Thoracic aorta (tissue), 2 donors: ENCODE measurements at places on chromosomes 2 and 18.

- H3K27ac ChIP-seq, result no peak overlapping the region
- H3K27me3 ChIP-seq, result no peaks in the 10 kb centered on the region
- no peak for DNase-seq
- H3K36me3 ChIP-seq, result no peaks in the 10 kb centered on the region
These were observed 365.2 kb downstream of the FBXO15 start for GRCh38 chr18:73782405-73782804.

- DNase-seq, result no peak
- peaks cover 11% of the 10 kb centered on the region for H3K4me1 ChIP-seq
- no peaks in the 10 kb centered on the region for H3K27me3 ChIP-seq
- no peaks in the 10 kb centered on the region for H3K36me3 ChIP-seq
- H3K27ac ChIP-seq, result no peak within 1 kb of the TSS
- no peak within 1 kb of the TSS for H3K4me3 ChIP-seq
These were observed at the start of gene CAPN13 for GRCh38 chr2:30807249-30807648. CAPN13 (minus strand) TSS chr2:30807446; CDS start chr2:30787325, 20,121 bp downstream.

GRCh38 chr2:200488169-200488568 is 21.7 kb downstream of the KCTD18 start:
- no peak overlapping the region for H3K4me3 ChIP-seq
- peaks cover 21% of the 10 kb centered on the region for H3K36me3 ChIP-seq
- no peak overlapping the region for H3K27ac ChIP-seq
- no peaks in the 10 kb centered on the region for H3K4me1 ChIP-seq
- DNase-seq, result no peak

GRCh38 chr18:62827397-62827796 is 112.1 kb downstream of the PHLPP1 start:
- peaks cover 9% of the 10 kb centered on the region for H3K4me1 ChIP-seq
- no peaks in the 10 kb centered on the region for H3K36me3 ChIP-seq
- H3K4me3 ChIP-seq, result no peak overlapping the region
- H3K27me3 ChIP-seq, result no peaks in the 10 kb centered on the region

DNA sequence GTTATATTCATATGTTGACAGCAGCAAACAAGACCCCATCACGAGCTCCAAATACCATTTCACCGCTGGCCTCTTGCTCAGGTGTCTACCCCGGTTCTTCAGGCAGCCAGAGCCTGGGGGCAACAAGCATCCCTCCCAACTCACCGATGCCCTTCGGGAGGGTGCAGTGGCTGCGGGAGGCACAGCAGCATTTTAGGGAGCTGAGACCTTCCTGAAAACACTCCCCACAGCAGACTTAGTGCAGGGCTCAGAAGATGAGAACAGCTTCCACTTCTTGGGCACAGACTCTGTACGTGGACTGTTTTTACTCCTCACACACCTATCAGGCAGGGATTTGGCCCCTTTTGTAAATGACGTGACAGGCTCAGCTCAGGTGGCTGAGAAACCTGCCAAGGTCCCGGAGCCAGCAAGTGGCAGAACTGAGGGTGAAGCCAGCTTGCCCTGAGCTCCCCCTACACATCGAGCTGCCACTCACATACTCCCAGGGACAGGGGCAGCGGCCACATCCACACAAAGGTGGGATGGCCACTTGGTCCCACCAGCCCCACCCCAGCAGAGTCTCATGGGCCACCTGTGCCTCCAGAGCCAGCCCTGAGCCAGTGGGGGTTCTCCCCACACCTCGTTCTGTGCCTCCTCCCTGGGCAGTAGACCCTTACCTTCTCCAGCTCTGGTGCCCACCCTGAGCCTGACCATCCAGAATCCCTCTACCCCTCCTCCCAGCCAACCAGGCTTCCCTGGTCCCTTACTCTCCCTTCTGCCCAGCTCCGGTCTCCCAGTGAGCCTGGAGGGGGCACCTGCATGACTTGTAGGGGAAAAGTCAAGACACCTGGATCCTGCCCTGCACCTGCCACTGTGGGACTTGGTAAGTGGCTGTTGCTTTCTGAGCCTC is 28.5 kb downstream of the CYP27C1 start:
- H3K4me1 ChIP-seq, result peaks cover 21% of the 10 kb centered on the region
- no peak for DNase-seq
- no peak overlapping the region for H3K4me3 ChIP-seq
- H3K27ac ChIP-seq, result no peak overlapping the region

DNA sequence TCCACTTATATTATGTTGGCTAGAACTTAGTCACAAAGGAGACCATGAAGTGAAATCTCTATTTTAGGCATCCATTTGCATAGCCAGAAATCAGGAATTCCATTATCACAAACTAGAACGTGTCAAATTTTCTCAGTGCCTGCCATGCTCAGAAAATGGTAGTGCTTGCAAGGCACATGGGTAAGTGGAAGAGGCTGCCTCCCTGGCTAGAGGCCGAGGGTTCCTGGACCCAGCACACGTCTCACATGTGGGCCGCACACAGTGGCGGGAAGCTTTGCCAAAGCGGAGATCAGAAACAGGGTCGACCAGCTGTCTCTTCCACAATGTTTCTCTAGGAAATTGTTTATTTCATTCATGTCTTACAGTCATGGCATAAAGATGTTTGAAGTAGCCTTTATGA is 42.3 kb downstream of the TRAF3IP1 start:
- H3K4me1 ChIP-seq, result no peaks in the 10 kb centered on the region
- no peak for DNase-seq
- no peak overlapping the region for H3K4me3 ChIP-seq
- no peak overlapping the region for H3K27ac ChIP-seq

DNA sequence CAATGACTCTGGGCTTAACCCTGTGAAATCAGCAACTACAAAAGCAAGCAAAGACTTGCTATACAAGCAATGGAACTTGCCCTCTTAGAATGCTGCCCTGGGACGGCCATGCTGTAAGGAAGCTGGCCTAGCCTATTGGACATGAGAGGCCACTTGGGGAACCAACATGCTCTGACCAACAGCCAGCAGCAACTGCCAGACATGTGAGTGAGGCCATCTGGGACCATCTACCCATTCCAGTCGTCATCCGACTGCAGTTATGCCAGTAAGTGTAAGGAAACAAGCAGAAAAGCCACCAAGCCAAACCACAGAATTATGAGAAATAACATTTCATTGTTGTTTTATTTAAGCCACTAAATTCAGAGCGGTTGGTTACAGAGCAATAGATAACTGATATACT is 40.9 kb downstream of the CLASP1 start:
- H3K36me3 ChIP-seq, result peaks cover 6% of the 10 kb centered on the region
- DNase-seq, result no peak
- no peak overlapping the region for H3K27ac ChIP-seq
- H3K27me3 ChIP-seq, result no peaks in the 10 kb centered on the region
- H3K4me3 ChIP-seq, result no peak overlapping the region
- peaks cover 18% of the 10 kb centered on the region for H3K4me1 ChIP-seq

GRCh38 chr2:119282996-119283511 is 59.4 kb downstream of the STEAP3 start:
- H3K27me3 ChIP-seq, result no peaks in the 10 kb centered on the region
- DNase-seq, result no peak
- H3K4me1 ChIP-seq, result peaks cover 7% of the 10 kb centered on the region
- peak overlapping the region; percentile 30 for H3K27ac ChIP-seq
- H3K4me3 ChIP-seq, result no peak overlapping the region
- no peaks in the 10 kb centered on the region for H3K36me3 ChIP-seq

- H3K4me1 ChIP-seq, result no peaks in the 10 kb centered on the region
- H3K4me3 ChIP-seq, result no peak overlapping the region
- no peaks in the 10 kb centered on the region for H3K27me3 ChIP-seq
- no peak overlapping the region for H3K27ac ChIP-seq
- no peak for DNase-seq
These were observed 52.3 kb downstream of the RAB27B start for GRCh38 chr18:54880395-54881105.

DNA sequence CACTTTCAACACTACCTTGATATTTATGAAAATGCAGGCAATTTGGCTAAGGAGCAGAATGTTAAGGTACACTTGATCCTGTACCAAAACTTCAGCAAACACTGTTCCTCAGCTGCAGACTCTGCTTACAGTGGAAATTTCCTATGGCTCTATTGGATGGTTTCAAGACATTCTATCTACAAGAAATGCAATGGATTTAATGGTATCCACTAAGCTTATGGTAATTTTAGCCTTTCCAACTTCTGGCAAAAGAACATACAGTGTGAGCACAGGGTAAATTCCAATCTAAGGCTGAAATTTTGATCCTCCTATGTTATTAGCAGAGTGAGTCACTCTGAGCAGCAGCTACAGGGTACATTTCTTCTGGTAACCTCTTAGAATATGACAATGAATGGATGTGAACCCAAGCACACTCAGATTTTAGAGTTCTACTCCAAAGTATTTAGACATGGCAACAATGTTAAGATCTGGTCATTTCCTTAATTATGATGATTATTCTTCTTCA is 361.8 kb upstream of the PIK3C3 start:
- no peak for DNase-seq
- no peak overlapping the region for H3K4me3 ChIP-seq
- no peaks in the 10 kb centered on the region for H3K27me3 ChIP-seq
- H3K4me1 ChIP-seq, result no peaks in the 10 kb centered on the region

DNA sequence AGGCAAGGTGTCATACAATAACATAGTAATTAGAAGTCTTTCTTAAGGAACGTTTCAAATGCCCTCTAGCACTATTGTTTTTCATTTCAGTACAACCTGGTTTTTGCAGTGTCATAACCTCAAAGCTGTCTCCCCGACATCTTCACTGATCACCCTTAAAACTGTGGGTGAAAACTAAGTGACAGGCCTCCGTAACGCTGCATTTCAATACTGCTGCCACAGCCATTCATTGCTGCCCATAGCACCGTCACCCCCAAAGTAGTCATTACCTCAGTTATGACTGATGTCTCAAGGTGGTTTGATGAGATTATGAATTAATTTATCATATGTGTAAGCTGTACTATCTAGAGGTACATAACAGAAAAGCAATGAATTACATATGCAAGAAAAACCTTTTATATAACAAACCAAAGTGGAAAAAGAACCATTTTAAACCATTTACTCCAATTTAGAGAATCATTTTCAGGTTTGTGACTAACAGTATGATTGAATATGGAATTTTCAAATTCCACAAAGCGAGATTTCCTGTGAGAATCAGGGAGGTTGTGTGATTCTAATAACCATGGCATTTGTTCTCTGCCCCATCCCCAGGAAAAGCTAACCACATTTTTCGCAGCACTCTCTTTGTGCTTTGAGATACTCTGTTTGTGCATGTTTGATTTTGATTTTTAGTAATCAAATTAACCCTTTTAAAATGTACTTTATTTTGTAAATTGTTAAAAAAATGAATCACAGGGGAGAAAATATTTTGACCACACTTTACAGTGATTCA is 263.0 kb downstream of the PTGR3 start:
- H3K27ac ChIP-seq, result no peak overlapping the region
- H3K36me3 ChIP-seq, result no peaks in the 10 kb centered on the region
- H3K27me3 ChIP-seq, result no peaks in the 10 kb centered on the region
- DNase-seq, result no peak

DNA sequence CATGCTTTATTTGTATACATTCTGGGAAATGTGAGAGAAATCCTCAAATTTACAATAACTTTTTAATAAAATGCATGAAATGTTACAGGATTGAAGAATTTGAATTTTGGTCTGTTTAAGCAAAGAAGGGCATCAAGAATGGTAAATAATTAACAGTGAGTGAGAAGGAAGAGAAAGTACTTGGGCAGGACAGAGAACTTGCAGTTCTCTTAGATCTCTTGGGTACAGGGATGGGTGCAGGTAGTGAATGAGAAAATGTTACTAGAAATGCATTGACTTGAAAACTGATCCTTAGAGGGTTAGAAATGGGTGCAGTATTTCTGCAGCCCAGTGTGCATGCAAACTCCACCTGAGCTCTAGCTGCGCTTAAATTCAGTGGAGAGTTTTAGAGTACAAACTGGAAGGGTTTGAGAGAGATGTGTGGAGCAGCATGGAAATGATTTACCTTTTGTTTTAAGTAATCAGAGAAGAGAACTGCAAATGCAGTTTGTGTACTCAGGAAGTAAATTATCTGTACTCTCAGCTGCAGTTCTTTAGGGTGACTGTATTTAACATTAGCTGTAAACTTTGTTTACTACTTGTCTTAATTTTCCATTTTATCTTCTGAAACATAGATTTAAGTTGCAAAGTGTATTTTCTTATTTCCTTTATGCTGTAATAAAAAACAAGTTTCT is 51.0 kb upstream of the RAB27B start:
- no peak overlapping the region for H3K27ac ChIP-seq
- no peaks in the 10 kb centered on the region for H3K4me1 ChIP-seq
- DNase-seq, result no peak

- H3K4me3 ChIP-seq, result no peak overlapping the region
- no peaks in the 10 kb centered on the region for H3K27me3 ChIP-seq
- H3K4me1 ChIP-seq, result no peaks in the 10 kb centered on the region
These were observed 429.0 kb downstream of the SUCLG1 start for GRCh38 chr2:84029903-84030575.
